ENCODE measurements at places on chromosomes 6 and 20.

DNA sequence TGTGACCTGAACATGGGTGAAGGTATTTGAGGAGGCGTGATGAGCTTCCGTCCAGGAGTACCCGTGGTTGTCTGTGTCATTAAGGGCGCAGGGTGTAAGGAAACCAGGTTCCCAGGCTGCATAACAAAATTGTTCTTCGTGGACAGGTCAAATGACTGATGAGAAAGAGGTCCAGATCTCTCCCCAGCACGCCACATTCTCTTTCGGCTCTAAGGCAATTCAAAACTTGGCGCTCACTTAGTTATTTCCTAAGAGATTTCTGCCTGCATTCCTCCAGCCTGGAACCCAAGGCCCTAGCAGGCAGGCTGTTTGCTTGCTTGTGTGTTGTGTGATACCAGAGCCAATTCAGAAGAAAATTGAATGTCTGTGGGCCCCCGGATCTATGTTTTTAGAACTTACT, 139.9 kb downstream of the AGPAT4 start:
- DNase-seq, result no peak

DNA sequence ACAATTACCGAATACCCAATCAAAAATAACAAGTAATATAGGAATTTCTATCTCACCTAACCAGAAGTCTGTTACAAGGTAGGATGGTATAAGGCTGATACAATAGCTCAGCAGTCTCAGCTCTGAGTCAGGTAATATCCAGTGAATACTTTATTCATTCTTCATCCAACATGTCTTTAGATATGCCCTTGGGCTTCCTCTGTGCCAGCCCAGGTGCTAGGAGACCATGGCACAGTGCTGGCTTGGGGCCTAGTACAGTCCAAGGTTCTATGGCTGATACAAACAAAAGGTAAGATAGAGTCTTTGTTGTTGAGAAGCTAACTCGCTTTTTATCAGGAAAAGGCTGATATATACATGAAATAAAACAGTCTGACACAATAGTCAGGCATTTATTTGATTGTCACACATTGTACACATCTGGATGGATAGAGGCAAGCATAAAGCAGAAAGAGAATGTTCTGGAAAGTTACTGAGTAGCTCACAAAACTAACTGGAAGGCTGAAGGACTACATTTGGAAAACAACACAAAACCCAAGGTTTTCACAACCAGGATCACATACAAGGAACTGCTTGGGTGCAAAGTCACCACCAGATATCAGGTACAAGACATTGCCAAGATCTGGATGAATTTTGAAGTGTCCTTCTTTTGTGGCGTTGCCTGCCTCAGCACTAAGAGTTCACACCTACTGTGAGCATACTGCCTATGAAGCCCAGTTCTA, 110.4 kb upstream of the SCAF8 start:
- no peak for DNase-seq

DNA sequence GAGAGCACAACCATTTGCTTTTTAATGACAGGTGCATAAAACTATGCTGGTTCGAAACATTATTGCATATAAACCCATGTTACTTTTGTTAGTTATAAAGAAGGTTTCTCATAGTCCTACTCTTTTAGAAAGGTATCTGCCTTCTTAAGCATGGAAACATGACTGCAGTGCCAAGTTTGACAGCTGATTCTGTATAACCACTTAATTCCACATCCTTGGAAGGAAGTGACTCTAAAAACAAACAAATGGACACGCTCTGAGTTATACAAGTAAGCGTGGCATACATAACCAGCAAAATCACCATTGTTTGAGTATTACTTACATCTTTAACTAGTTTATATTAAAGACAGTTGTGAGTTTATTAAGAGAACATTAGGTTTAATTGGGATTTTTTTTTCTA, 125.0 kb upstream of the HDGFL1 start:
- no peak for DNase-seq

DNA sequence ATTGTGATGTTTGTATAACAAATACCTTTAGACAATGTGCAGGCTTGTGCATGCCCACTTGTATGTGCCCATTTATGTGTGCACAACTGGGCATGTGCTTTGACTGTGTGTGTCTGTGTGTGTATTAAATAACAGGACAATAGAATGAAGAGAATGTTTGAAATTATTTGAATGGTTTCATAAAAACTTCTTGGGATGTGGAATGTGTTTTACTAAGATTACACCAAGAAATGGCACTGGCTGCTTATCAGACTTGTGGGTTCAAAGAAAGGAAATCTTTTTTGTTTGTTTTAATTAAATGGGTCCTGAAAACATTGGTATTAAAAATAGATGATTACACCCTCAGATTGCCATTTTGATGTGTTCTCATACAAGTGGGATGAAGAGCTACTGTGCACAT, 191.6 kb upstream of the CCN2 start:
- DNase-seq, result no peak

- no peak for DNase-seq
These were observed 31.4 kb downstream of the RAMACL start for GRCh38 chr6:166555086-166555485.

GRCh38 chr6:2749969-2750600, 637 bp downstream of the MYLK4 start:
- peak; percentile 71 for DNase-seq

DNA sequence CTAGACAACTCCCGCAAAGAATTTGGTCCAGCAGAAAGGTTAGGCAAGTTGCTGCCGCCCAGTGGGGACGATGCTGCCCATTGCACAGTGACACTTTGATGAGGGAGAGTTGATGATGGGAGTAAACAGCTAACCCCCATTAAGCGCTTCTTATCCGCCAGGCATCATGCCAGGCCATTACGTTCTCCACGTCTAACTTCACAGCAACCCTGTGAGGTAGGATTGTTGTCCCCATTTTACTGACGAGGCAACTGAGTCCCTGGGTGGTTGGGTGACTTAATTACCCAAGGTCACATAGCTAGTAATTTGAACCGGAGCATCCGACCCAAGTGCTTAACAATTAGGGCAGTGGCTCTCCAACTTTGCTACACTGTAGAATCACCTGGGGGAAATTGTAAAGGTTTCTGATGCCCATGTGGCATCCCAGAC, 738 bp downstream of the RALGAPB start:
- DNase-seq, result peak; percentile 13

GRCh38 chr6:31559958-31560696, 12.0 kb upstream of the LTA start:
- DNase-seq, result peak; percentile 65

GRCh38 chr6:38676974-38677544, 25.9 kb downstream of the GLO1 start:
- no peak for DNase-seq

DNA sequence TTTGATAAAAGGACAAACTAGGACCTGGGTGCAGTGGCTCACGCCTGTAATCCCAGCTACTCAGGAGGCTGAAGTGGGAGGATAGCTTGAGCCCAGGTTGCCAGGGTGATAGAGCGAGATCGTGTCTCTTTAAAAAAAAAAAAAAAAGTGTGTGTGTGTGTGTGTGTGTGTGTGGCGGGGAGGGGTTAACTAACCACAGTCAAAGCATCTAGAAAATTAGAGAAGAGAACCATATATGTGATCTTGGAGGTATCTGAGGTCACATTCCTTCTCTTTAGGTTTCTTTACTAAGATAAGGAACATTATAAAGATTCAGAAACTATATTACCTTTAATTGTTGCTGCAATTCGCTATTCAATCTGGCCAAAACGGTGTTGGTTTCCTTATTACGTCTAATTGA, 80.9 kb downstream of the REPS1 start:
- DNase-seq, result no peak

DNA sequence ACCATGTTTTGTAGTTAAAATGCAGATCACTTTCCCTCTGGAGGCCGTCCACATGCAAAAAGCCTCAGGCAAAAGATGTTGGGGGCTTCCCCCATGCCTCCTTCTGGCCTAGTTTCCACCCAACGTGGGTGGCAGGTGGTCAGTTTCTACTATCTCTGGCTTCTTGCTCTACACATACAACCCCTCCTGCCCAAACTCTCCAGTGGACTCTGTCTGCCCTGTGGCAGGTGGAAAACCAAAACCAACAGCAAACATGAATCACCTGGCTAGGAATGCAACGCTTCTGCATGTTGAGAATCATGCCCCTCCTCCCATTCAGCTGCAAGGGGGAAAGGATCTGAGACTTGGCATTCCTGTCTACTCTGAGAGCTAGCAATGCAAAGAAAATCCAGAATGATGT, 94.8 kb downstream of the MBOAT1 start:
- DNase-seq, result no peak

DNA sequence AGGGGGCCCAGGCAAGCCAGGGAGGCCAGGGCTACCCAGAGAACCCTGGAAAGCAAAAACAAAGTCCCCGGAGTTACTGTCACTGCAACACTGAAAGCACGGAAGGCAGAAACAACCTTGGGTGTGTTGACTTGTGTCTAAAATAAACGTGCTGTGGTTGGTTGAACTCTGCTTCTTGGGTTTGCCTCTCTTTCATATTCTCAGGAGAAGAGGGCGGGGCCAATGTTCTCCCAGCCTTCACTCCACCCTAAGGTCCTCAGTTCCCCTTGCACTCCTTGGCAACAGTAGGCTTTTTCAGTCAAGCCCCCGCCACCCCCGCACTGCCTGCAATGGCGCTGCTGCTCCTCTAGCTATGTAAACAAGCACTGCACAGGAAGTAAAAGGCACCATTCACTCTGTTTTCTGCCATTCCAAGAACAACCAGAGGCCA, 60.9 kb downstream of the COL9A1 start:
- no peak for DNase-seq

DNA sequence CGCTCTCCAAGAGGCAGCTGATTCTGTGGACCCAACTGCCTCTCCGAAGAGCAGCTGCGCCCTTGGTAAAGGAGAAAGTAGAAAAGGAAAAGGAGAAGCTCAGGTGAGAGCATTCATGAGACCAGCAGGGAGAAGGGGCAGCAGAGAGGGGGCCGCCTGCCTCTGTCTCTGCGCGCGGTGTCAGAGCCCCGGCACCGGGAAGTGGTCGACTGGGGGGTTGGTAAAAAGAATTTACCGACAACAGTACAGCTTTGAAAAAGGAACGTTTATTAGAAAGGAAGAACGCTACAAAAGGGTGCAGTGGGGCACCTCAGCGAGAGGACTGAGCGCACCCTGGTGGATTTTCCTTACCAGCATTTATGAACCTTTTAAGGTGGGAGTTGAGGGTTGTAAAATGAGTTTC, 61.9 kb downstream of the GPR6 start:
- peak; percentile 43 for DNase-seq

DNA sequence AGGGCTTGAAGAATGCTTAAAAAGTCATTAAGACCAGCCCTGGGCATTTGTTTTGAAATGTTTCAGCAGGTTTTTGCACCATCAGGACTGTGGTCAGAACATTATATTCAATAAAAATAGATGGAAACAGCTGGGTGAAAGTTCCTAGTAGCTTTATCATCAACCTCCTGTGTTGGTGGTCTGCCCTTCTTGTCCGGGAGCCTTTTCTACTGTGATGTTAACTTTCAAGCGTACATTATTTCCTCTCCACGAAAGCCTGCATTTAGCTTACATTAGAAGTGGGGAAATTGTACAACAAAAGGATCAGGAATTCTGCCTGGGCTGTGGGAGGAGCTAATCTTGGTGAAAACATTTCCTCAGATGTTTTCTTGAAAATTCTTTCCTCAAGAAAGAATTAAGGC, 71.1 kb downstream of the LAMA4 start:
- DNase-seq, result no peak

Measured in CD4-positive, alpha-beta T cell treated with Interleukin-21 for 1 hour (primary cell).